Activated T-cell treated with anti-CD3 and anti-CD28 coated beads, Interleukin-2, amount 50 U/mL, for 72 hours (primary cell): ENCODE measurements at places on chromosomes 6 and 20.

DNA sequence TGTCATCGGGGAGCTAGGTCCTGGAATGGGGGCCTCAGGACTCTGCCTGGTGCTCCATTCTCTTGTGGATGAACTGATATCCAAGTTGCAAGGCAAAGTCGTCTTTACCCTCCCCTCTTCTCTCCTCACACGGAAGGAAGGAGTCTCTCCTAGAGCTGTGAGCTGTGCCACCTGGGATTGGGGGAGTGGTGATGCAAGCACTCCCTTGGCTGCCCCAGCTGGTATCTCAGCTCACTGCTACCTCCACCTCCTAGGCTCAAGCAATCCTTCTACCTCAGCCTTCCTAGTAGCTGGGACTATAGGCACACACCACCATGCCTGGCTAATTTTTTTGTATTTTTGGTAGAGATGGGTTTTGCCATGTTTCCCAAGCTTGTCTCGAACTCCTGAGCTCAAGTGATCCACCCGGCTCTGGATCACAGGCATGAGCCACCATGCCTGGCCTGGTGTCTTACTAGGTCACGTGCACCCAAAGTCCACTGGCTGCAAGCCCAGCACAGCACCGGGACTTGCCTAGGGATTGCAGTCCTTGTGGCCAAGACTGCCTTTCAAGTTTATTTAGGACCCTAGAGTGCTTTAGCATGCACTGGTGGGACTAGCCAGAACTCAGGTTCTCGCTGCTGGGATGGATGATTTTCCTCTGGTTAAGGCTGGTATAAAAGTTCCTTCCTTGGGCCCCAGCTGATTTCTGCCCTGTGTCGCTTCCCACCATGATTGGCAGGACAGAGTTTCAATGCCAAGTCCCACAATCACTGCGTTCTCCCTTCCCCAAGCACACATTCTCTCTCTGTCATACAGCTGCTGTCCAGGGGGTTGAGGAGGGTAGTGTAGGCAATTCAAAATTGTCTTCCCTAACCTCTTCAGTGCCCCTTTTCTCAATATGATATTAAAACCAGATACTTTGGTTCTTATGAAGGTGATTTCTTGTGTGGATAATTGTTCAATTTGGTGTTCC, 33.5 kb downstream of the SMAP1 start:
- H3K4me3 ChIP-seq = no peak overlapping the region
- no peak overlapping the region for H3K27ac ChIP-seq
- H3K4me1 ChIP-seq = peaks cover 35% of the 10 kb centered on the region

DNA sequence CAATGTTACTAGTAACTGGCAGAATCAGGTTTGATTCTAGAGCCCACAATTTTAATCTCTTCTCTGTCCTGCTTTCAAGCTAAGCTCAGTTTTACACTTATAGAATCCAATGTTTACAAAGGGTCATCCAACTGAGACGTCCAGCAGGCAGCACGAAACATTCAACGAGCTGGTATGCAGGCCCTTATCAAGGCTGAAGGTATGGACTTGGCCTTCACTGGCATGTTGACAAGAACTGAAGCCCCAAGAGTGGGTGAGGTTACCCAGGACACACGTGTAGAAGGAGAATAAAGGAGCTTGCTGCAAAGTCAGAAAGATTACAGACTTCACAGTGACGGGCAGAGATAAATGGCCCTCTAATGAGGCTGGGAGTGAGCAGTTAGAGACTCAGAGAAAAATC, 187.4 kb downstream of the KIF16B start:
- no peaks in the 10 kb centered on the region for H3K36me3 ChIP-seq
- H3K27ac ChIP-seq = no peak overlapping the region
- H3K4me3 ChIP-seq = no peak overlapping the region
- H3K4me1 ChIP-seq = no peaks in the 10 kb centered on the region

DNA sequence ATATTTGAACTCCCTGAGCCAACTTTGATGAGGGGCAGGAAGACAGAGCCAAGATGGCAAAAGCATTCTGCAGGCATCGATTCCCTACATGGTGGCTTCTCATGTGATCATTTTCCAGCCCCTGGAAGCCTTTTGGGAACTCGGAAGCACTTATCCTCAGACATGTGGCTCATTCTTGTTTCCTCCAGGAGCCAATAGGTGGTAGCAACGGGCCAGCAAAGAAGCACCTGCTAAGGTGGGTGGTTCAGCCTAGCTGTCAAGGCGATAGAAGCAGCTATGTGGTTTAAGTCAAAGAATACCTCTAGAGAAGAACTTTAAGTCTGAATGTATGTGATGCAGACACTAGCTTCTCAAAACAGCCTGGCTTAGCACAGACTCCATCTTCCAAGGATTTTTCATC, 64.9 kb upstream of the PAX1 start:
- H3K4me1 ChIP-seq = no peaks in the 10 kb centered on the region
- H3K4me3 ChIP-seq = no peak overlapping the region
- no peak overlapping the region for H3K27ac ChIP-seq
- no peak for DNase-seq
- peaks cover 7% of the 10 kb centered on the region for H3K36me3 ChIP-seq

GRCh38 chr6:135481783-135482369, 15.7 kb downstream of the AHI1 start:
- H3K4me1 ChIP-seq = no peaks in the 10 kb centered on the region
- H3K27ac ChIP-seq = peak overlapping the region; percentile 48
- H3K27me3 ChIP-seq = no peaks in the 10 kb centered on the region
- no peak for DNase-seq
- peaks cover 74% of the 10 kb centered on the region for H3K36me3 ChIP-seq
- H3K4me3 ChIP-seq = no peak overlapping the region

GRCh38 chr20:4493386-4493785, 228.3 kb upstream of the PRND start:
- no peak for DNase-seq
- no peaks in the 10 kb centered on the region for H3K4me1 ChIP-seq
- H3K36me3 ChIP-seq = no peaks in the 10 kb centered on the region
- no peak overlapping the region for H3K4me3 ChIP-seq

GRCh38 chr6:124223611-124224345, 420.1 kb downstream of the NKAIN2 start:
- H3K4me3 ChIP-seq = no peak overlapping the region
- H3K36me3 ChIP-seq = no peaks in the 10 kb centered on the region
- no peaks in the 10 kb centered on the region for H3K4me1 ChIP-seq
- no peaks in the 10 kb centered on the region for H3K27me3 ChIP-seq

DNA sequence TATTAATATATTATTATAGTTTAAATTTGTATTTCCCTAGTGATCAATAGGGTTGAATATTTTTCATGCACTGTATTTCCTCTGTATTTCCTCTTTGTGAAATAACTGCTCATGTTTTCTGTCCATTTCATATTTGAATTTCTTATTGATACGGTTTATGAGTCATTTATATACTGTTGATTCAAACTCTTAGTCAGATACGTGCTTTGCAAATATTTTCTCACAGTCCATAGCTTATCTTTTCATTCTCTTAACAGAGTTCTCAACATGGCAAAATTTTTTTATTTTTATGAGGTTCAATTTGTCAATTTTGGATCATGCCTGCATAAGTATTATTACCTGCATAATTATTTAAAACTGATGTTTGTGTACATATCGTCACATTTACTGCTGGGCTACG, 329.6 kb downstream of the HAO1 start:
- H3K4me1 ChIP-seq = no peaks in the 10 kb centered on the region
- H3K4me3 ChIP-seq = no peak overlapping the region
- H3K36me3 ChIP-seq = no peaks in the 10 kb centered on the region
- H3K27me3 ChIP-seq = no peaks in the 10 kb centered on the region
- H3K27ac ChIP-seq = no peak overlapping the region

DNA sequence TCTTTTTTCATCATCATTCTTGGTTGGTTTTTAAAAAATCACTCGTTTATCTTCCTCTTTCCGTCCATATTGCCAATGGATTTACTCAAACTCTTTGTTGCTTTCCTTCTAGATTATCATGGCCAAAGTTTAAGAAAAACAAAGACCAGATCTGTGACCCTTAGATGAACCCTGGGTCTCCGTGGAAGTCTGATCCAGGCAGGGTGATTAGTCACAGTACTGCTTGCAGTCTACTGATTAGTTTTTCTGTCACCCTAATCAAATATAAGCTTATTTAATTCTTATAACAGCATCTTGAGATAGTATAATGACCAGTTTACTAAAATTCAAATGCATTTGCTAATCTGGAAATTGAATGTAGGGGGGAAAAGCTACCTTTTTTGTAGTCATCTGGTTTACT, 6.0 kb upstream of the SMIM28 start:
- no peaks in the 10 kb centered on the region for H3K36me3 ChIP-seq
- no peak overlapping the region for H3K27ac ChIP-seq
- no peak overlapping the region for H3K4me3 ChIP-seq
- no peak for DNase-seq

DNA sequence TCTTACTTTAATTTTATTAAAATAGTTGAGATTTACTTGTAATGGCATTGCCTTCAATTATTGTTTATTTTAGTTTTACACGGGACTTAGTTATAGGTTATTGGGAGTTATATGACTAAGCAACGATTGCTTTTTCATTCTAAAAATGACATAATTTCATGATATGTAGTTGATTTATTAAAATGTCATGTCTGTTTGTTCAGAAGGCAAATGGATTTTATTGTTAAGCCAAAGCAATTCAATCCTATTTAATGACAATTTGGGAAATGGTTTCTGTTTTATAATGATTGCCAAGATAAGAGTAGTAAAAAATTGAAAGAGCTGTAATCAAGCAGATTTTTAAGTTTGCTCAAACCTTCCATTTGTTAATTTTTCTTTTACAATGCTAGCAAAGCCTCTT, 74.7 kb downstream of the PHACTR2 start:
- no peak overlapping the region for H3K4me3 ChIP-seq
- no peaks in the 10 kb centered on the region for H3K4me1 ChIP-seq
- no peaks in the 10 kb centered on the region for H3K27me3 ChIP-seq
- no peaks in the 10 kb centered on the region for H3K36me3 ChIP-seq

- H3K4me1 ChIP-seq = peaks cover 8% of the 10 kb centered on the region
- DNase-seq = no peak
- peaks cover 46% of the 10 kb centered on the region for H3K27me3 ChIP-seq
- no peak overlapping the region for H3K27ac ChIP-seq
- H3K36me3 ChIP-seq = no peaks in the 10 kb centered on the region
These were observed 9.4 kb upstream of the COL9A1 start for GRCh38 chr6:70312165-70312745.

DNA sequence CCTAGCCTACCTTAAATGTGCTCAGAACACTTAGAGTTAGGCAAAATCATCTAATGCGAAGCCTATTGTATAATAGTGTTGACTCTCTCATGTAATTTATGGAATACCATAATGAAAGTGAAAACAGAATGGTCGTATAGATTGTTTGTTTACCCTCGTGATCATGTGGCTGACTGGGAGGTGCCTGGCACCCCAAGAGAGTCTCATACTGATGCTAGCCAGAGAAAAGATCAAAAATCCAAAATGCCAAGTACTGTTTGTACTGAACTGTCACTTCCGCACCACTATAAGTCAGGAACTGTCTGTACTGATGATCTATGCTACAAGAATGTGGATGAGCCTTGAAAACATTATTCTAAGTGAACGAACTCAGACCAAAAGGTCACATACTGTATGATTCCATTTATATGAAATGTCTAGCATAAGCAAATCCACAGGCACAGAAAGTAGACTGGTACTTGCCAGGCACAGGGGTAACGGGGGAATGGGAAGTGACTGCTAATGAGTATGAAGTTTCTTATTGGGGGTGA, 22.4 kb downstream of the ZMYND8 start:
- H3K27ac ChIP-seq = peak overlapping the region; percentile 31
- H3K4me3 ChIP-seq = no peak overlapping the region
- DNase-seq = no peak
- peaks cover 9% of the 10 kb centered on the region for H3K36me3 ChIP-seq
- peaks cover 39% of the 10 kb centered on the region for H3K4me1 ChIP-seq

- H3K4me1 ChIP-seq = no peaks in the 10 kb centered on the region
- H3K4me3 ChIP-seq = no peak overlapping the region
- H3K36me3 ChIP-seq = no peaks in the 10 kb centered on the region
- H3K27me3 ChIP-seq = peaks cover under 1% of the 10 kb centered on the region
- no peak for DNase-seq
- no peak overlapping the region for H3K27ac ChIP-seq
These were observed 185.9 kb downstream of the UST start for GRCh38 chr6:148932731-148933130.

DNA sequence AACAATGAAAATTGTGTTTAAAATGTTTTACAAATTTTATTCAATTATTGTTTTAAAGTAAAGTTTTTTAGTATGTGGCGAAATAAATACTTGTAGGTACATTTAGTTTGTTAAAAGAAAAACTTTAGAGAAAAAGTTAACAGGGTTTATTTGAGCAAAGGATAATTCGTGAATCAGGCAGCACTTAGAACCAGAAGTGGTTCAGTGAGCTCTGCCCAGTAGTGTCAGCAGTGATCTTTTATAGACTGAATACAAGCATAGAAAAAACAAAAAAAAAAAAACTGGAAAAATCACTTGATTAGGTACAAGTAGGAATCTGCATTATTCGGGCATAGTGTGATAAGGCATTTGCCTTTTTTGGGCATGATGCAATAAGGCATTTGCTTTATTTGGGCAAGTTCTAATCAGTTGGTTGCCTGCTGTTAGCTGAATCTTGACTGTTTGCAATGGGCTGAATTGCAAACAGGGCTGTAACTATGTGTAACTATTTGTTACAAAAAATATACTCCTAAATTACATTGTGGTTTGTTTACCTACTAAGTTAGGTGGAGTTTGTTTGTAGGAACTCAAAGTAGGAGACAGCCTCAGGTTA, 122.9 kb upstream of the MMS22L start:
- no peaks in the 10 kb centered on the region for H3K36me3 ChIP-seq
- no peak overlapping the region for H3K4me3 ChIP-seq
- H3K27me3 ChIP-seq = peaks cover 13% of the 10 kb centered on the region
- no peak for DNase-seq
- no peaks in the 10 kb centered on the region for H3K4me1 ChIP-seq

DNA sequence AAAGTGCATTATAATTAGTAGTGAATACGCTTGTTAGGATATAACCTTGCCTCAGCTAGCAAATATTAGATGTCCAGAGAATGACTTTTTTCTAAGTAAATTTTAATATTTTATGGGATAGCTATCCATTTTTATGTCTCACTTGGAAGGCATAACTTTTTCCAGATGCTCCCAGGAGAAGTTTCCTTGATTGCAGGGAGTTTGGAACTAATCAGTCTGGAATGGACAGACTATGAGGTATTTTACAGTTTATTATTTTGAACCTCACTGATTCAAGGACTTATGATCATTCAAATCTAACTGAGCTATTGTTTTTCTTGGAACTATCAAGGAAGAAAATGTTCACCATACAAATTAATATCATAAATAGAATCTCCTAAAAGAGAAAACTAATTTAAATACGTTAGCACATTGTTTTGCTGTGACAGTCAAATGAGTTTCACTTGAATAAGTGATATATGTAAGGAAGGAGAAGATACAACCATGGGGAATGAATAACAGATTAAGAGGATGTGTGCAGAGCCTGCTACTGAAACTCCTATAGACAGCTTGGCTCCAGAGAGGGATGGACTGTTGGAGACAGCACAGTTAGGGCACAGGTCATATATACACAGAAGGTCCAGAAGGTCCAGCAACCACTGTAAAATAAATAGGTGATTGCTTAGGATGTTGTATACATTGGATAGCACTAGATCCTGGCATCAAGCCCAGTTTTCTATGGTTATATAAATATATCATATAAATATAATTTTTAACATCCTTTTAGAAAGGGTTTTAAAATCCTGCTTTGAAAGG, 20.6 kb upstream of the LCA5 start:
- no peaks in the 10 kb centered on the region for H3K36me3 ChIP-seq
- no peak overlapping the region for H3K27ac ChIP-seq
- no peaks in the 10 kb centered on the region for H3K27me3 ChIP-seq
- H3K4me3 ChIP-seq = no peak overlapping the region
- DNase-seq = no peak
